ENCODE measurements at places on chromosomes 12 and 14.

DNA sequence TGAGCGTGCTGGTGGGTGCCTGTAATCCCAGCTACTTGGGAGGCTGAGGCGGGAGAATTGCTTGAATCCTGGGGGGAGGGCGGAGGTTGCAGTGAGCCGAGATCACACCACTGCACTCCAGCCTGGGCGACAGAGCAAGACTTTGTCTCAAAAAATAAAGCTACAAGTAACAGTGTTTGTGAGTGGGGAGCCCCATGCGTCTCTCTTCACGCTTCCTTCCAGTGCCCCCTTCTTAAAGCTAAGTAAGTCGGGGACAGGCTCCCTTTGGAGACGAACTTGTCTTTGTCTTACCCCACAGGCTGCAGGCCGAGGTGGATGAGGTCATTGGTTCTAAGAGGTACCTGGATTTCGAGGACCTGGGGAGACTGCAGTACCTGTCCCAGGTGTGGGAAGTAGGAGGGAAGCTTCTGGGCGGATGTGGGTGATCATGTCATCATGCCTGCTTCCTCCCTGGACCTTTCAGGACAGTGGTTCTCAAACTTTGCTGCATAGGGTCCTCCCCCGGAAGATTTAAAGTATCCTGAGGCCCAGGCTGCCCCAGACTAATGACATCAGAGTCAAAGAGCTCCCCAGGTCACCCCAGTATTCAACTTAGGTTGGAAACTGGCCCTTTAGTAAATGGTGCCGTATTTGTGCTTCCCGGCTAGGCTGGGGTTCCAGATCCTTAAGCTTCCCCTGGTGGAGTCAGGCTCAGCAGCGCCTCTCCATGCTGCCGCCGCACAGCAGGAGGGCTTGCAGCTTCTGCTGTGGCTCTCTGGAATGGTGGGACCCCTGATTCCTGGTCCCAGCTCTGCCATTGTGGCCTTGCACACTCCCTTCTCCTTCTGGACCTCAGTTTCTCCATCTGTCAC, 37.1 kb downstream of the CYP46A1 start:
- no peak for DNase-seq

DNA sequence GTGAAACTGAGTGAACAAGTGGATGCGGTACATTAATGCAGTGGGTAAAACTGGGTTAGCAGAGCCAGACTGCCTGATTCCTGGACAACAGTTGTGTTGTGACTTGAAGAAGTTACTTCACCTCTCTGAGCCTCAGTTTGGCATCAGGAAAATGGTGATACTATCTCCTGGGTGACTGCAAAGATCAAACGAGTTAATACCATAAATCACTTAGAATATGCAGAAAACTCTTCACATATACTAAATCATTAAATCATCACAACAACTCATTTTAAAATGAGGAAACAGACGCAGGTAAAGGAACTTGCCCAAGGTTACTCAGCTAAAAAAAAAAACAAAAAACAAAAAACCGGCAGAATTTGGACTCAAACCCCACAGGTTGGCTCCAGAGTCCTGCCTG, 811 bp downstream of the MTERF2 start:
- no peak for DNase-seq

- DNase-seq = no peak
Measured at GRCh38 chr14:77186911-77187648, 5.5 kb downstream of the TMEM63C start.

GRCh38 chr12:95202691-95203486, 14.4 kb downstream of the FGD6 start:
- no peak for DNase-seq
